Anterior cingulate cortex (tissue), 58 donors: ENCODE measurements at places on chromosomes 13 and 19.
A peak's percentile ranks its signal among the peaks of the same experiment; 100 is the strongest.

GRCh38 chr13:99911965-99912566 is 59.5 kb downstream of the ZIC5 start:
- DNase-seq = no peak

DNA sequence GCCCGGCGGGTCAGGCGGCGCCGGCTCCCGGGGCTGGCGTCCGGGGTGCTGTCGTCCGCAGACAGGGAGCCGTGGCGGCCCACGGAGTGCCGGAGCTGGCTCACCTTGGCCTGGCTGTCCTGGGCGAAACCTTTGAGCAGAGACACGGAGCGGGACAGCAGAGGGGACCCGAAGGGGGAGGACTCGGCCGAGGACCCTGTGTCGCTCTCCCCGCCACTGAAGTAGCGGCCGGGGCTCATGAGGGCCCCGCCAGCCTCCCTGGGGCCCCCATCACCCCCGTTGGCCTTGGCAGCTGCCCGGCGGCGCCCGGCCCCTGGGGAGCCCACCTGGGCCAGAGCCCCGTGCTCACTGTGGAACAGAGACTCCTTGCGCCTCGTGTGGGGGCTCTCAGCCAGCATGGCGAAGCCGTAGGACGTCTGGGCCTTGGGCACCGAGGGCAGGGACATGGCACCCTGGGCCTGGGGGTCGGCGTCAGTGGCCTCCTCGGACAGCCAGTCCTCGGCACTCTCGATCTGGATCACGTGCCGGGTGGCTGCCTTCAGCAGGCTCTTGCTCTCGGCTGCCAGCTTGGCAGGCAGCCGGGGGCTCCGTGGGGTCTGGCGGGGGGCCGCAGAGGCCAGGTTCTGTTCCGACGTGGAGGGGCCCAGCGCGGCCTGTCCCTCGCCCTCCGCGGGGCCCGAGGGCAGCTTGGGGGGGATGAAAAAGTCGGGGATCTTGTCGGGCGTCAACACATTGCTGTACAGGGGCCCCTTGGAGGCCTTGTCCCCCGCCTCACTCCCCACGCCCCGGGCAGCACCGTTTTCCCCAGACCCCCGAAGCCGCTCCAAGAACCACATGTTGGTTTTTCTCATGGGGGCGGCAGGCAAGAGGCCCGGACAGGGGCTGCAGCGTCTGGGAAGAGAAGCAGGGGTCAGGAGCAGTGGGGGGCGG is 1.2 kb downstream of the C2CD4C start:
- DNase-seq = no peak

DNA sequence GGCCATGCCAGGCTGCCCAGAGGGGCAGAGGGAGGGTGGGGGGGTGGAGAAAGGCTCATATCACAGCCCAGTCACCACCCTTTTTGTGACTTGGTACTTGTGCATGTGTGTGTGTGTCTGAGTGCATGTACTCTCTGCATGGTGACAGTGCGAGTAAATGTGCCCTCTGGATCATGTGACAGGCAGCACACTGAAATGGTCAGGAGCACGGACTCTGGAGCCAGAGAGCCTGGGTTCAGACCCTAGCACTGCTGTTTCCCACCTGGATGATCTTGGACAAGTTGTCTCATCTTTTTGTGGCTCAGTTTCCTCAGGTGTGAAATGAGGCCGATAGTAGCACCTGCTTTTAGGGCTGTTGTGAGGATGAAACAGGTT is 2.0 kb downstream of the CIC start:
- DNase-seq = peak; percentile 67

DNA sequence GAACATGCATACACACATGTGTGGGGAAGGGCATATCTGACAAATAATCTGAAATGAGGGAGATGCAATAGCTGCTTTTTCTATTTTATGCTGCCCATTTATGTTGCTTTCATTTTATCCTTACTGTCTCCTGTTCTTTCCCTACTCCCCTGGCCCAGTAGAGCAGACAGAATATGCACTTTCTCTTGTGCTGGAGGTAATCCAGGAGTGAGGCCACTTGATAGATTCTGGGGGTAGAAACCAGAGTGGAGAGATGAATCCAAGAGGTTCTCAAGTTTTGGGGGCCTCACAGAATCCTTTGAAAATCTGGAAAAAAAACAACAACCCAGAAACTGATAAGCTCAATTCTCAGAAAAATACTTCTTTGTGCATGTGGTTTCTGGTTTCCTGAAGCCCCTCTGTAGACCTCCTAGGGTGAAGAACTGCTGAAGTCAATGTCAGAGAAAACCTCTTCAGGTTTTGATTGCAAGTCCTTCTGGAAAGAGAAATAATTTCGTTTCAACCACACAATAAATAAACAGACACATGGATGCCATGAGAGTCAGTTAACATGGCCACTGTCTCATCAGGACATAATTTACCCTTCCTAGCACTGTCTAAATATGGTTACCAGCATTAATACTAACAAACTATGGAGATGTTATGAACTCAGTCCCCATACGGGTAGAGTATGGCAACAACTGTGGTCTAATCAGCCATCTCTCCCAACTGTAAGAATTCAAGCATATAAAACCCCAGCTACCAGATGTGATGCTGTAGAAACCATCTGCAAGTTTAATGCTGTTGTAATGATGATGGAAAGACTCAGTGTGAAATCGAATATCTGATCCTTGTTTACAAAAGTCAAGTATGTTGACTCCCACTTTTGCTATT is 355.6 kb downstream of the SLC7A1 start:
- no peak for DNase-seq

DNA sequence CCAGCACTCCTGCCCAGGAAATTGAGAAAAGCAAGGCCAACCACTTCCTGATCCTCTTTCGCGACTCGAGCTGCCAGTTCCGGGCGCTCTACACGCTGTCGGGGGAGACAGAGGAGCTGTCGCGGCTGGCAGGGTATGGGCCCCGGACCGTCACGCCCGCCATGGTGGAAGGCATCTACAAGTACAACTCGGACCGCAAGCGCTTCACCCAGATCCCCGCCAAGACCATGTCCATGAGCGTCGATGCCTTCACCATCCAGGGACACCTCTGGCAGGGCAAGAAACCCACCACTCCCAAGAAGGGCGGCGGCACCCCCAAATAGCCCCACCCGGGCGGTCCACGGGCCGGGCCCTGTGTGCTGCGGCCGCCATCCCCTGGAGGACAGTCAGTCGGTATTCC is 11.6 kb downstream of the XAB2 start:
- no peak for DNase-seq

- DNase-seq = no peak
Observed at GRCh38 chr13:24184882-24185281, 24.4 kb downstream of the SPATA13 start.

DNA sequence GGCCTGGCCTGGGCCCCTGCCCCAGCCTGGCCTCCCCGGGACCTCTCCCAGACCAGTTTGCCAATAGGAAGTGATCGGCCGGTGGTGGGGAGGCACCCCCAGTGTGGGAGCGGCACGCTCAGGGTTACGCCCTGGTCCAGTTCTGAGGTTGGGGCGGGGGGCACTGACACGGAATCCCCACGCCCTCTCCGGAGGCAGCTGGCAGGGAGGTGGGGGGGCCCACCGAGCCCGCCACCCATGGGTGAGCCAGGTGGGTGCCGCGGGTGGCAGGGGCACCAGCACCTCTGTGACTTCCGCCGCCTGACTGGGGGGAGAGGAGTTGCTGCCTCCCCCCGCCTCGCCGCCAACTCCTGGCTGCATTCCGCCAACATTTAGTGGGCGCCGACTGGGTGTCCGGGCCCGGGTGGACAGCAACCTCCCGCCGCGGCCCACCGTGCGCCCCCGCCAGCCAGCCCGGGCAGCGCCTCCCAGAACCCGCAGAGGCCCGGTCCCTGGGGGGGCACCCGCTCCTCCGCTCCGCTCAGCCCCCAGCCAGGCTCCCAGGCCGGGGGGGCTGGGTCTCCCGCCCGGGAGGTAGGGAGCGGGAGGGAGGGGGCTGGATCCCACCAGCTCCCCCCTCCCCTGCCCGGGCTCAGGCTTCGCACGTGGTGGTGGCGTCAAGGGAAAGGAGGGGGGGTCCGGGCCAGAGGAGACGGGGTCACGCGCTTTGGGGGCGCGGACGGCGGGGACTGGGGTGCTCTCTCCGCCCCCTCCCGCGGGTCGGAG is 2.0 kb downstream of the ZBTB7A start:
- DNase-seq = no peak

DNA sequence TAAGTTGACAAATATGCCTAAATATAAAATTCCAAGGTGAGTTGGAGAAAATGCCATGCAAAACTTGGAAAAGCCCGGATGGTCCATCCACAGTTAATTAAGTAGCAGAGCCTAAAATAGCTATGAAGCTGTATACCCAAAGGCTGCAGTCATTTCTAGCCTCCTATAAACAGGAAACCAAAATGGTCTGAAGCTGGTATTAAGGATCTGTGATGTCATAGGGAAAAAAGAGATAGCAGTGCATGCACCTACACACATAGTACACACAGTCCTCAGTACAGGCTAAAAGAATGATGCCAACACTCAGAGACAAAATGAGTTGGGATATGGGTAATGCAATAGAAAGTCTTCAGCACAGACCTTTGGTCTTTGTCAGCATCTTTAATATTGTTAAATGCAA is 736.9 kb downstream of the EFNB2 start:
- no peak for DNase-seq

DNA sequence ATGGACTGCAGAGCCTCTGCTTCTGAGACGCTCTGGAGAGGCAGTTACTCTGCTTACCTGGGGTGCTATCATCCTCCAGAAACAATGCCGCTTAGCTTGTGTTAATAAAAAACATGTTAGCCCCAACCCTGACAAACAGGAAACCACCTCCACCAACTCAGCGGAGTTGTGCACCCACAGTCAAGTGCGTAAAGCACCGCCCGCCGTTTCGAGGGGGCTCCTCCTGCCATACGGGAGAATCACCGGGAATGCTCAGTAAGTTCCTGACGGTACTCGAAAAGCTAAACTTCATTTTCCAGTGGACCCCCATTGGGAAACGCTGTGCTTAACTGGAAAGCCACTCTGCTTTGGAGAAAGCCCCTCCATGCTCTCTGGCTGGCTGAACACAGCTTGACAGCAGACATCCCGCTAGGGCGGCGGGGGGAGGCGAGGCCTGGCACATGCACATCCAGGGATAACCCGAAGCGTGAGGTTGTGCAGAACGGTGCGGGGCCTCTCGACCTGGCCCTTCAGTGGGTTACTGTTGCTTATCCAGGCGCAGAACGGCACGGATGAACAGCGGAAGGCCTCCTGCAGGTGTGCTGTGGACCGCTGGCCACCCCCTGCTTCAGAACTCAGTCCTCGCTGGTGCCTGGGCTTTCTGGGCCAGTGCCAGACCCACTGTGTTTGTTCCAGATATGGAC is 17.1 kb downstream of the GAS6 start:
- DNase-seq = no peak
